Common myeloid progenitor, CD34-positive (primary cell): ENCODE measurements at places on chromosomes 3 and 15.
A peak's percentile ranks its signal among the peaks of the same experiment; 100 is the strongest.

GRCh38 chr3:39255503-39256325 is 24.1 kb downstream of the CX3CR1 start:
- DNase-seq = peak; percentile 84

DNA sequence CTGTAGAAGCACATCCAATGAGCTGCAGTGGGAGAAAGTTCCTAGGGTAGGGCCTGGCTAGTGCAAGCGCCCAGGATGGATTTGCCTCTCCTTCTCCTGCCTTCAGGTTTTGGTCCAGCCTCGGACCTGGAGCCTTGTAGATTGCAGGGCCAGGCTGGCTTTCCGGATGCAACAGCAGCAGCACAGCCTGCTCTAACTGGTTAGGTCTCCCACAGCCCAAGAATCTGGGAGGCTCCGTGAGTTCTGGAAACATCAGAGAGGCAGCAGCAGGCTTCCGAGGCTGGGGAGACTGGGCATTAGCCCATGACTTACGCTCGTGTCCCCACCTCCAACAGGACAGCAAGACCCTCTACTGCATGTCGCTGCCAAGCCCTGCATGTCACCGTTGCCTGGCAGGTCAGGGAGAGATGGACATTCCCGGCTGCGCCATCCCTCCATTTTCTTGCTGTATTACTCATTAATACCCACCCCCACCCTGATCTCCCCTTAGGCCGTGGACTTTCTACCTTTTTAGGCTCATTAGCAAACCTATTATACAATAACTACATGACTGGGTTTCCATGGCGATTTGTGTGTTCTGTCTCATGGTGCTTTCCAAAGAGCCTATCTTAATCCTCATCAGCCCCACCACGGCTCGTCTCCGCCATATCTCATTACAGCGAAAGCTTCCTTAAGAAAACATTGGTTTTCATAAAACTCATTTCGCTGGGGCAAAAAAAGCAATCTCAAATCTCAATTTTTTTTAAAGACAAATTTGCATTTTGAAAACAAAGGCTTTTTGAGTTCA is 40.9 kb upstream of the RGMA start:
- DNase-seq = no peak

DNA sequence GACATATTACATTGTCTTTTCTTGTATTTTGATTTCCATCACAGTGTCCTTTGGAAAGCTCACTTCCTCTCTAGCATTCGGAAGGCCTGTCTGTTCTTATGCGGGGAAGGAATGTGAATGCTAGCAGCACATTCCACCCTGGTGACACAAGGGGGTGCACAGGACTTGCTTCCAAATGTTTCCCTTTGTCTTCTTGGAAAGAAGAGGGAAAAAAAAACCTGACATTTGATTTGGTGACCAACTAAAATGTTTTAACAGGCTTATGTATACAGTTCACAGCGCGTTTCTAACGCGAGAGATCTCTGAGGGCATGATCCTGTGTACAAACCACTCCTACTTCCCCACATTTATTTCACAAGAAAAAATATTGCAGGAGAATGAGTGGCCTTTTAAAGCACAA is 107.6 kb upstream of the FXR1 start:
- DNase-seq = no peak

- DNase-seq = peak; percentile 11
Measured at GRCh38 chr3:132418916-132419315, 1.6 kb downstream of the DNAJC13 start.

GRCh38 chr15:61649046-61649445 is 411.2 kb downstream of the VPS13C start:
- no peak for DNase-seq

- DNase-seq = no peak
Measured at GRCh38 chr3:158105710-158106253, 438 bp downstream of the SHOX2 start.

GRCh38 chr15:80549654-80550053 is 145.5 kb upstream of the ABHD17C start:
- no peak for DNase-seq
